ENCODE measurements at places on chromosomes 13 and 19.

GRCh38 chr19:3184847-3185460 is 776 bp upstream of the NCLN start:
- no peak for DNase-seq

GRCh38 chr19:6238256-6238642 is 41.5 kb downstream of the MLLT1 start:
- DNase-seq: no peak

- no peak for DNase-seq
Observed at GRCh38 chr13:51626749-51627148, 42.5 kb downstream of the WDFY2 start.

GRCh38 chr13:30142486-30143211 is 164.7 kb downstream of the KATNAL1 start:
- DNase-seq: peak; percentile 73
